Right forelimb (tissue), 1 donor: ENCODE measurements at places on chromosomes 4 and X.
A peak's percentile ranks its signal among the peaks of the same experiment; 100 is the strongest.

GRCh38 chrX:35670889-35671288 is 127.3 kb upstream of the MAGEB16 start:
- no peak for DNase-seq

- no peak for DNase-seq
These were observed 290.2 kb downstream of the ZNF674 start for GRCh38 chrX:46255046-46255445.

DNA sequence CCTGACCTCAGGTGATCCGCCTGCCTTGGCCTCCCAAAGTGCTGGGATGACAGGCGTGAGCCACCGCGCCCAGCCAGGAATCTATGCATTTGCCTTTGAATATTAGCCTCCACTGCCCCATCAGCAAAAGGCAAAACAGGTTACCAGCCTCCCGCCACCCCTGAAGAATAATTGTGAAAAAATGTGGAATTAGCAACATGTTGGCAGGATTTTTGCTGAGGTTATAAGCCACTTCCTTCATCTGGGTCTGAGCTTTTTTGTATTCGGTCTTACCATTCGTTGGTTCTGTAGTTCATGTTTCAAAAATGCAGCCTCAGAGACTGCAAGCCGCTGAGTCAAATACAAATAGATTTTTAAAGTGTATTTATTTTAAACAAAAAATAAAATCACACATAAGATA is 44.2 kb upstream of the SHOX start:
- no peak for DNase-seq

DNA sequence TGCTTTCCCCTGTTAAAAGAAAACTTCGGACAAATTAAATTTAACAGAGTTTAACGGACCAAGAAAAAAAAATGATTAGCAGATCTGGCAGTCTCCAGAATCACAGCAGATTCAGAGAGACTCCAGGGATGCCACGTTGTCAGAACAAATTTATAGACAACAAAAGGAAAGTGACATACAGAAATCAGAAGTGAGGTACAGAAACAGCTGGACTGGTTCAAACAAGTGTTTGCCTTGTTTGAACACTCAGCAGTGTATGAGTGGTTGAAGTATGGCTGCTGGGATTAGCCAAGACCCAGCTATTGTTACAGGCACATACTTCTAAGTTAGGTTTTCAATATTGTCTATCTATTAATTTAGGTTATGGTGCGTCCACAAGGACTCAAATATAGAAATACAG is 19.1 kb downstream of the PIR start:
- no peak for DNase-seq

DNA sequence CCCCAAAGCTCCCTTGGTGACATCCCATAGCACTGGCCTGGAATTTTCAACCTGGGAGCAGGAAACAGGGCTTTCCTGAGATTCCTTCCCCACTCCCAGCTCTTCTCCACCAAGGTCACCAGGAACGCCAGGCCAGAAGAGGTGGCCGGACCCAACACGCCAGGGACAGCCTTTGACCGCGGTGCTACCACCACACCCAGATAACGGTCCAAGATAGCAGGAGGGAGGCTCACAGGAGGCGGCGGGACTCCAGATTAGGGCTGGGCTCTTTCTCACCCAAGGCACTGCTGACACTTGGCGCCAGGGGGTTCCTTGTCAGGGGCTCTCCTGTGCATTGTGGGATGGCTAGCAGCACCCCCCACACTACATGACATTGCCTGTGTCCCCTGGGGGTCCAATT is 22.9 kb downstream of the ZFYVE28 start:
- no peak for DNase-seq

GRCh38 chr4:134787315-134787714 is 585.7 kb upstream of the PABPC4L start:
- DNase-seq, result no peak

- DNase-seq, result no peak
These were observed 117.4 kb downstream of the MGST2 start for GRCh38 chr4:139782926-139783522.

DNA sequence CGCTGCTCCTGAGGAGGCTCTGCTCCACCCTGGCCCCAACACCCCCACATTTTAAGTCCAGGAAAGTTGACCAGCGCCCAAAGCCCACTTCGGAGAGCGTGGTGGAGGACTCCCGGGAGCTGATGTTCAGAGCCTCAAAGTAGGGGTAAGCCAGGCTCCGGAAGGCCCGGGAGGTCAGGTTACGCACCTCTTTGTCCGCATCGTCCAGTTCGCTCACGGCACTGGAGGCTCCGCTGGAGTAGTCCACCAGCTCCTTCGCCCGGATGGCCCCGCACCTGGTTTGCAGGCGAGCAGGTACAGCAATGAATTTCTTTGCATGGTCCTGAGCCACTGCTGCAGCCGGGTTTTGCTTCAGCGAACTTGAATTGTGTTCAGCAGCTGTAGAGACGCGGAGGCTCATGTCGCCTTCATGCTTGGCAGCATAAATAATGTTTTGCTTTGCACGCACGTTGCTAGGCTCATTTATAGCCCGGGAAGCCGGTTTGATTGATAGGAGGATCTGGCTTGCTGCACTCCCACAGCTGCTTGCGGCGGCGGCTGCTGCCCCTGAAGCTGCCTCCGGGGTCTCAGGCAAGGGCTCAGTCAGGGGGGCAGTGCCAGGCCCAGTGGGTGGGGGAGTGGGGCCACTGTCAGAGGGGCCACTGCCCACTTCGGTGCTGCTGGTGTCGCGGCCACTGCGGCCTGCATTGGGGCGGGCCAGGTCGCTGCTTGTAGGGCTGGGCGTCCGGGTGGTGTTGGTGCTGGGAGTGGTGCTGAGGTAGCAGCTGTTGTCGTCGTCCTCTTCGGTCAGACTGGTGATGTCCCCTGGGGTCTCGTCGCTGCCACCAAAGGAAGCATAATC is 4.8 kb downstream of the C4orf54 start:
- peak; percentile 63 for DNase-seq

- no peak for DNase-seq
These were observed at the start of gene GABRA4 for GRCh38 chr4:46993075-46994006. GABRA4 (minus strand) TSS chr4:46993581; CDS start chr4:46993424, 157 bp downstream.

DNA sequence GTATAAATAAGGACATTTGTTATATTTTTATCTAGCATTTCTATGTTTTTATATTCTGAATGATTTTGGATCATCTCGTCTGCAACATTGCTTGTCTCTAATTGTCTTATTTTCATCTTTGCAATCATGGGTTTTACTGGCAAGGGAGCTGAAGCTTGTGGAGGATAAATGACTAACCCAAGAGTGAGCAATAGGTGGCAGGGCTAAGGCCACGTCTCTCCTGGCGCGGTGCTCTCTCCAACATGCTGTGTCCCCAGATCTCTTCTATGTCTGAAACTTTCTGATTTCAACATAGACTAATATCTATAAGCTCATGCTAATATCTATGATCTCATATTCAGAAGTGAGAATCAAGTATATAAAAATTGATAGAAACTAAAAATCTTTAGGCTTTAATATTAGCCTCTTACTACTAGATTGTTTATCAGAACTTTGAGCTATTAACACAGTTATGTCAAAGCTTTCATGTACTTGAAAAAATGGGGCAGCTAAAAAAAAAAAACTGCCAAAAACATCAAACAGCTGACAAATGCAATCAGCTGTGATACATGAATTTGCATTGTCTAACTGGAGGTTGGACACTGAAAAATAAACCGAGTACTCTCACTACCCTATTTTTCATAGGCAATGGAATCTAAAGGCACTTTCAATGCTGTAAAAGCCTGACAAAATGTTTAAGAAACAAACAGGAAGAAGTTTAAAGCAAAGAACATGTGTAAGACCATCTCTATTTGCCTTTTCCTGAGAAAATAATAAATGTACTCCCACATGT is 169.2 kb downstream of the TMA16 start:
- no peak for DNase-seq

DNA sequence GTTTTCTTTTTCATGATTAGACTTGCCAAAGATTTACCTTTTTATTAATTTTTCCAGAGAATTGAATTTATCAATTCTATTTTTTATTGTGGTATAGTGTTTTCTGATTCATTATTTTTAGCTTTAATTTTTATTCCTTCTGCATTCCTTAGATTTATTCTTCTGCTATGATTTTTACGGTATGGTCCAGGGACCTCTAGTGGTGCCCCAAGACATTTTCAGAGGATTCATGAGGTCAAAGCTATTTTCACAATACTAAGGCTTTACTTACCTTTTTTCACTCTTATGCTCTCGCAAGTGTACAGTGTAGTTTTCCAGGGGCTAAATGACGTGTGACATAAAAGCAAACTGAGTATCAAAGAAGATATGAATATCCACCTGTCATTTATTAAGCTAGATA is 8.0 kb downstream of the RADX start:
- DNase-seq, result no peak

- DNase-seq, result no peak
These were observed 18.0 kb downstream of the SPINK2 start for GRCh38 chr4:56803471-56803870.

DNA sequence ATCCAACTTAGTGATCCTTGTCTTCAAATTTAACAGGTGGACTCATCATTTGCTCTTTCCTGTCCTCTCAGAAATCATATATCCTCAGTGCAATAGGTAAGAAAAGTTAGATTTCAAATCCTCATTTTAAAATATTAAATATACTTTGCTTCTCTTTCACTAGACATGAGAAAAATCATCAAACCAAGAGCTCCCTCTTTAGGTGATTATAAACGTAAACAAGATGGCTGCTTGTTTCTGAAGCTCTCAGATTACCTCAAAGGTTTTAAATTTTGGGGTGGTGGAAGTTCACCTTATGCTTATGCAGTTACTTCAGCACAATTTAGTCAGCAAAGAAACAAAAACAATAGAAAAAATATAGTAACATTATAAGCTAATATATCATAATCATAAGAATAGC is 27.3 kb downstream of the CSN3 start:
- no peak for DNase-seq

GRCh38 chr4:37666625-37667071 is 19.5 kb downstream of the RELL1 start:
- no peak for DNase-seq

GRCh38 chr4:10031668-10032590 is 10.6 kb upstream of the SLC2A9 start:
- DNase-seq, result peak; percentile 44

DNA sequence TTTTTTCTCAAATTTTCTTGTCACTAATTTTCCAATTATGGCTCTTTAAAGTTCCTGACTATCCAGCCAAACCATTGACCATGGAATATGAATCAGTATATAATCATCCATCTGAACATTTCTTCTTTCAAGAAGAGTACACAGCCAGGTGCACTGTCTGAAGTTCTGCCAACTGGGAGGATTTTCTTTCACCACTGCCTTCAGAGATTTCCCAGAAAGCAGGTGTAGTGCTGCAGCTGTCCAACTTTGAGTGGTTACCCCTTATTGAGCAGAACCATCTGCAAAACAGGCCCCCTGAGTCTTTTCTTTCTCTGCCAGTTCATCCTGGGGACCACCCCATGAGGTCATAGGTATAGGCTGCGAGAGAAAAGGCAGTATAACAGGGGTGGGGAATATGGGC is 1213.2 kb downstream of the RAPGEF2 start:
- DNase-seq, result no peak

DNA sequence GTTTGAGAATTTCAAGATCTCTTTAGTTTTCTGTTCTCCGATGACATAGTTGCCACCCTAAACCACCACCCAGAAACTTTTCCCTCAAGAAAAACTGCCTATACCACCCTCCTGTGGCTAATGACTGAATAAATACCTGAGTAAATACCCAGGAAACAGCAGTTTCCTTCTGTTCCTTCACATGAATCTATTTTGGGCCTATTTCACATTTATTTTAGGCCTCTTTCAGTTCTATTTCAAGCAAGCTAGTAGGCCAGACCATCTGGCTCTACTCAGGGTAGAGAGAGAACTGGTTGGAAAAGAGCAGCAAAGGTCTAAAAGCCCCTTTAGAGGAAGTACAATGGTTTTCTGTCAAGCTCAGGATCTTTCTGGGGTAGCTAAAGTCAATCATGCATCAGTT is 23.4 kb downstream of the ARHGEF9 start:
- DNase-seq, result no peak

DNA sequence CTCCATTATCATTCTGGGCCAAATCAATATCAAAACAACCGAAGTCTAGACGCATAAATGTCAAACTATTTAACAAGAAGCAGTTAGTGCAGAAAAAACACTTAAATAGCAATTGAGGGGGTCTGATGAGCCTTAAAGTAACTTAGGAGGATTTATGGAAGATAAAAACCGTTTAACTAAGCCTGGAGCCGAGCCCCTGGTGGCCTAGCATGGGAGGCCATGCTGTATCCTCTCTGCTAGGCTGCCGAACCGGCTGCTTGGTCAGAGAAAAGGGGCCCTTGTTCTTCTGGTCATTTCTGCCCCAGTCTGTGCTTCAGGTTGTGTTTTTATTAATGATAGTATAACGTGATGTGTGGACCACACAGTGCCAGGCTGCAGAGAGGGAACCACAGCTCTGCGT is 72.4 kb downstream of the CPZ start:
- no peak for DNase-seq

DNA sequence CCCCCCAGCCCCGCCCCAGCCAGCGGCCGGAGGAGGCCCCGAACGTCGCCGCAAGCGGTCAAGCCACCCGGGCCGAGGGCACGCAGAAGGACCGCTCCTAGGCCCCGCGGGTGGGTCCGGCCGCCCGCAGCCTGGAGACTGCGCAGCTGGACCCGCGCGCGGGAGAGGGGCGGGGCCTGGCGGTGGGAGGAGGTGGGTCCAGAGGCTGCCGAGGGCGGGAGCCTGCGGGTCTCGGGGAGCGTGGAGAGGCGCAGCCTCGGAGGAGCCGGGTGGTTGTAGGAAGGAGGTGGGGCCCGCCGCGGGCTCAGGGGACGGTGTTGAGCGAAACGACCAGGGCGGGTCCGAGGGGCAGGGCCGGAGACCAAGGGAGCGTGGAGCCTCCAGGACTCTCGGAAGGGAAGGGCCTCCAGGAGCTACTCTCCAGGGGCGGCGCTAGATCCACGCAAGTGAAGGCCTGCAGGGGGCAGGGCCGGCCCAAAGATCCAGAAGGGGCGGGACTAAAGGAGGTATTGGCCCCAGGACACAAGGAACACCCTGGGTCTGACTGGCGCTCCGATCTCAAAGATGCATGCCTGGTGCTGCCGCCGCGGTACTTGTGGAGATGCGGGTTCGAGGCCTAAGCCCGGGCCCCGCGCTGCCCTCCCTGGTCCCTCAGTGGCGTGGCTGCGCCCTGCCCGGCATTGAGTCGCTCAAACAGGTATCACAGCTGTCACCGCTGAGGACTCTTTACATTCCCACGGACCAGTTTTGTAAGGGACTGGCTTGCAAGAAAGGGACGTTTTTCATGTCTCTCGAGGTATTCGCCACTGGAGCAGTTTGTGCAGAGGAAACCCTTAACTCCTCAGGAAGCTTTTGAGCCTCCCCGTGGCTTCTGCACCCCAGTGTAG is 5.9 kb downstream of the TIMM17B start:
- peak; percentile 83 for DNase-seq

DNA sequence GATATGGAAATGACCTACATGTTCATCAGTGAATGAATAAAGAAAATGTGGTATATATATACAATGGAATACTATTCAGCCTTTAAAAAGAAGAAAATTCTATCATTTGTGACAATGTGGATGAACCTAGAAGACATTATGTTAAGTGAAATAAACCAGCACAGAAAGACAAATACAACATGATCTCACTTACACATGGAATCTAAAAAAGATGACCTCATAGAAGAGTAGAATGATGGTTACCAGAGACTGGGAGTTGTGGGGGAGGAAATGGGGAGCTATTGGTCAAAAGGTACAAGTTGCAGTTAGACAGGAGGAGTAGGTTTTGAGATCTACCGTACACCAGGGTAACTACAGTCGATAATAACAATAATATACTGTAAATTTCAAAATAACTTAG is 51.5 kb downstream of the WNK3 start:
- DNase-seq, result no peak

GRCh38 chr4:179097741-179098140 is 1655.5 kb upstream of the AGA start:
- DNase-seq, result peak; percentile 42

GRCh38 chr4:185637163-185637875 is 102.0 kb upstream of the PDLIM3 start:
- DNase-seq, result no peak
